ENCODE measurements at places on chromosomes 6 and 20.

- peak; percentile 69 for DNase-seq
Observed at GRCh38 chr6:125307150-125307838, 5.5 kb upstream of the HDDC2 start.

- no peak for DNase-seq
Observed at GRCh38 chr6:24951811-24952299, 16.1 kb upstream of the RIPOR2 start.

- no peak for DNase-seq
Observed at GRCh38 chr6:134267917-134268361, 50.0 kb downstream of the SGK1 start.

DNA sequence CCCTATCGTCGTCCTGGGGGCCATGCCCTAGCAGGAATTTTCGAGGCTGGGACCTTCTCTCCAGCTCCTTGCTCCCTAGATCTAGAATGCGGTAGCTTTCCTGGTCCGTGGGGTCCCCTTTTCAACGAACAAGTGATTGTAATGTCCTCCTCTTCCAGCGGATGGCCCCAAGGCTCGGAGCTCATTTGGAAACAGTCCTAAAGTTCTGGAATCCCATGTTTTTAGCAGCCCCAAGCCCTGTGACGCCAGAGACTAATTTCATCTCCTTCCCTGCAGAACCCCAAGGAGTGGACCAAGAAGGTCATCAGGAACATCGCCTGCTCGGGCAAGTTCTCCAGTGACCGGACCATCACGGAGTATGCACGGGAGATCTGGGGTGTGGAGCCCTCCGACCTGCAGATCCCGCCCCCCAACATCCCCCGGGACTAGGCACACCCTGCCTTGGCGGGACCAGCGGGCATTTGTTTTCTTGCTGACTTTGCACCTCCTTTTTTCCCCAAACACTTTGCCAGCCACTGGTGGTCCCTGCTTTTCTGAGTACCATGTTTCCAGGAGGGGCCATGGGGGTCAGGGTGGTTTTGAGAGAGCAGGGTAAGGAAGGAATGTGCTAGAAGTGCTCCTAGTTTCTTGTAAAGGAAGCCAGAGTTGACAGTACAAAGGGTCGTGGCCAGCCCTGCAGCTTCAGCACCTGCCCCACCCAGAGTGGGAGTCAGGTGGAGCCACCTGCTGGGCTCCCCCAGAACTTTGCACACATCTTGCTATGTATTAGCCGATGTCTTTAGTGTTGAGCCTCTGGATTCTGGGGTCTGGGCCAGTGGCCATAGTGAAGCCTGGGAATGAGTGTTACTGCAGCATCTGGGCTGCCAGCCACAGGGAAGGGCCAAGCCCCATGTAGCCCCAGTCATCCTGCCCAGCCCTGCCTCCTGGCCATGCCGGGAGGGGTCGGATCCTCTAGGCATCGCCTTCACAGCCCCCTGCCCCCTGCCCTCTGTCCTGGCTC lies 48.5 kb downstream of the PYGB start:
- DNase-seq = peak; percentile 57

- no peak for DNase-seq
Observed at GRCh38 chr6:12482386-12483375, 192.5 kb downstream of the EDN1 start.

DNA sequence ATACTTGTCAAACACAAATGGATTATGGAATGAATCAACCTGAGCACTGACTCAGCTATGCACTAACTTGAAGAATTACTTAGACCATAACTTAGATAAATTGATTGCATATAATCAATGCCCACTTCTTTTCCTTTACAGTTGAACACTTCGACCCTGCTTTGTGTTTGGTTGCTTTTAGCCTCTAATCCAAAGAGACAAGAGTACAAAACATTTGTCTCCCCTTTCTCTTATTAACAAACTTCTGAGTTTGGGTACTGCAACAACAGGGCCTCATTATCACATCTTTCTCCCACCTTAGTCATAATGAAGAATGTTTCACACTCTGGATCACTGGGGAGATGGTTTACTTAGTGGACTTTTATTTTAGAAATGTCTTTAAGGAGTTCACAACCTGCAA lies 2.6 kb upstream of the TAAR6 start:
- no peak for DNase-seq

GRCh38 chr6:106385530-106385929 lies 25.0 kb downstream of the CRYBG1 start:
- DNase-seq = no peak
